ENCODE measurements at places on chromosomes 12 and 14.

DNA sequence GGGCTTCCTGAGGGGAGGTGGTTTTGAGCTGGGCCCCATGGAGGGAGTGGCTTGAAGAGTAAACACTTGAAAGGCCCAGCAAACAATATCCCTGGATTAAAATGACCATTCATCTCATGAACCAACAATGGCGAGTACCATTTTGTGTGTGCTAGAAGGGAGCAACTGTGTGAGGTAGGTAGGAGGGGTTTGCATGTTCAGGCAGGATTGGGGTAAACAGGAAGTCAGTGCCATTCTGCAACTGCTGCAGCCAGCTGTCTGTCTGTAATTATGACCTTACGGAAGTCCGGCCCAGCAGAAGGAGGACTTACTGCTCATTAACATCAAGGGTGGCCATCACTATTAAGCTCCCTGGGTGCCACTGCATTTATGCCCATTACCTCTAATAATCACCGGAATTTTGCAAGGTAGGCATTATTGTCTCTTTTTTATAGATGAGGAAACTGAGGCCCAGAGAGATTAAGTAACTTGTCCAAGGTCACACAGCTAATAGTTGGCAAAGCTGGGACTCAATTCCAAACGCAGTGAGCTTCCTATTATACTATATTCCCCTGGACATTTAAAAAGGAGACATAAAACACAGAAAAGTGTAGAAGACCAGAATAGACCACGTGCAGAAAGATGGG lies 16.6 kb upstream of the IFI27L2 start:
- H3K27me3 ChIP-seq = peaks cover 24% of the 10 kb centered on the region

DNA sequence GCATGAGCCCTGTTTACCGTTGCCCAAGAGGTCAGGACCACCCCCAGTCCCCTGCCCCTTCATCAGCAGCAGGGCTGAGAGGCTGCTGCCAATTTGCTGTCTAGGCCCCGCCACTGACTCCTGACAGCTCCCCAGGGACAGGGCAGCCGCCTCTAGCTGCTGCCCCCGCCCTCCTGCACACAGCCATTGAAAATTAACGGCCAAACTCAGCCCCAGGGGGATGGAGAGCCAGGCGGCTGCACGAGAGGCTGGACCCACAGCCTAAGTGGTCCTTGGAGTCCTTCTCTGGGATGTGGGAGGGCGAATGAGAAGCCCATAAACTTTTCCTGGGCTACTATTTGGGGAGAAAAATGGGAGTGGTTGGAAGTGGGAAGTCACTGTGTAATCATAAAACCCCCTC lies 4.6 kb downstream of the FOXN4 start:
- H3K27me3 ChIP-seq = peaks cover 63% of the 10 kb centered on the region
- peaks cover 2% of the 10 kb centered on the region for H3K4me1 ChIP-seq

GRCh38 chr14:38410442-38410841 lies 154.5 kb upstream of the CLEC14A start:
- H3K27ac ChIP-seq = no peak overlapping the region
- H3K27me3 ChIP-seq = no peaks in the 10 kb centered on the region
- no peaks in the 10 kb centered on the region for H3K36me3 ChIP-seq
- no peak overlapping the region for H3K4me3 ChIP-seq
- H3K4me1 ChIP-seq = no peaks in the 10 kb centered on the region
- DNase-seq = no peak

DNA sequence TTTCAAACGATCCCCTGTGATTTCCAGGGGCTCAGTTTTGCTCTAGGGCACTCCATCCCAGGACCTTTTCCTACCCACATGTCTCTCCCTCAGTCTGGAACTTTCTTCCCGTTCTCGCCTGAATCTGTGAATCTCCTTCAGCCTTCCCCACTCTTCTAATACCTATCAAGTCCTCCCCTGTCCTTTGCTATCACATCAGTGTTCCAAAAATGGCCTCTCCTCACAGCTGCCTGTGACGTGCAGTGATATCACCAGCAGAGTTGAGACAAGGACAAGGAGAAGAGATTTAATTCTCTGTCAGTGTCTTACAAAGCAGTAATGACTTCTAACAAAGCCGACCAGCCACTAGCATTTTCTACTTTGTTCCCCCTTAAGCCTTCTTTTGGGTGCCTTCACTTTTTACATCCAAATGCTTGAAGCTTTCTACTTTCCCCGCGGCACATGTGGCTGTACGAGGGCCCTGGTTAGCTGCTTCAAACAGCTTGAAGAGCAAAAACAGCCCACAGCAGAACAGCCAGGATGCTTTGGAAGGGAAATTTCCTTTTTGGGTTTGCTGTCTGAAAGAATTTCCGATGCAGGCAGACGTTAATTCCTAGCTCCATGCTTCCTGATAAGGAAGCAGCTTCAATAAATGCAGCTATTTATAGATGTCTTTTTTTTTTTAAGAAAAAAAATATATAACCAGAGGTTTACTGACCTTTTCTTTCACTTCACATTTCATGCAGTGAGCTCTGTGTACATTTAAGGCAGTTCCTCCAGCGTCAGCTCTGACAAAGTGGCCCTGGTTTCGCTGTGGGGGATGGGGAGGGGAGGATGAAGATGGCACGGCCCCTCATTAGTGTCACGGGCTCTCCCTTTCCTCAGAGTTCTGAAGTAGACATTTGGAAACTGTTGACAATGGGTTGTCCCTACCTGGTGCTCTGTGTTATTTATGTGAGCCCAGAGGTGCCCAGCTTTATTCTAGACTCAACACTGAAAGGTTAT lies 109.3 kb downstream of the ETV6 start:
- H3K4me1 ChIP-seq = peaks cover 48% of the 10 kb centered on the region
- peak; percentile 80 for DNase-seq
- peaks cover 51% of the 10 kb centered on the region for H3K36me3 ChIP-seq
- no peaks in the 10 kb centered on the region for H3K27me3 ChIP-seq
- H3K27ac ChIP-seq = peak overlapping the region; percentile 95

GRCh38 chr14:24639905-24640304 lies 5.9 kb upstream of the GZMB start:
- DNase-seq = no peak
- no peaks in the 10 kb centered on the region for H3K36me3 ChIP-seq
- H3K27me3 ChIP-seq = no peaks in the 10 kb centered on the region

DNA sequence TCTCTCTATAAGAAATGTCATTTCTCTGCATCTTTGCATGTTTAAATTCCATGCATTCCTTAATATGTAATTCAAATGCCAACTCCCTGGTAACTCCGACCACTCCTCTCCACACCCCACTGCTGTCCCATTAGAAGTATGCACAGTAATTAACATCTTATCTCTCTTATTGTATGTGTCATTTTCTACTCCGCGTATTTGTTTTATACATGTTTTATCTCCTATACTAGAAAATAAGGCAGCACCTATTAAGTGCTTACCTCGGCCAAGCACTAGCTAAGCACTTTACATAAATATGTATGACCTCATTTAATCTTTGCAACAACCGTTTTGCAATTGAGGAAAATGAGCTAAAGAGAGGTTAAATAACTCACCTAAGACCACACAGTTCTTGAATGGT lies 469.8 kb downstream of the BCAT1 start:
- no peak for DNase-seq
- H3K4me1 ChIP-seq = no peaks in the 10 kb centered on the region
- no peak overlapping the region for H3K4me3 ChIP-seq

- H3K4me1 ChIP-seq = no peaks in the 10 kb centered on the region
- H3K36me3 ChIP-seq = peaks cover 17% of the 10 kb centered on the region
- no peak for DNase-seq
- H3K27ac ChIP-seq = no peak overlapping the region
- no peak overlapping the region for H3K4me3 ChIP-seq
- no peaks in the 10 kb centered on the region for H3K27me3 ChIP-seq
Measured at GRCh38 chr14:56299306-56299984, 181.2 kb downstream of the PELI2 start.

DNA sequence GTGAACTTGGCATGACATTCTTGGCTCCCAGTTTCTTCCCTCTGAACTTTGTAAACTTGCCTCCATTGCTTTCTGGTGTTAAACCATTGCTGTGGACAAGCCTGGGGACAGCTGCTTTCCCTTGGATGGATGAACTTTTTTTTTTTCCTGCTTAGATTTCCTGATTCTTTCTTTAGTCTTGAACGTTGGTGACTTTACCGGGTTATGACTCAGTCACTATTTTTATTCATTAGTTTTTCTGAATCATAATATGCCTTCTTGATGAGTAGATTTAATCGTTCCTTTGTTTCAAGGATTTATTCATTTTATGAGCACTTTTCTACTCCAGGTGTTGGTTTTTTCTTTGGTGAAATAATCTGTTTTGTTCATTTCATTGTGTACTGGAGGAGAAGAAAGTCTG lies 155.0 kb upstream of the RTL1 start:
- no peak overlapping the region for H3K27ac ChIP-seq
- H3K4me3 ChIP-seq = no peak overlapping the region
- H3K4me1 ChIP-seq = no peaks in the 10 kb centered on the region
- peaks cover 3% of the 10 kb centered on the region for H3K36me3 ChIP-seq
- no peak for DNase-seq
- peaks cover 23% of the 10 kb centered on the region for H3K27me3 ChIP-seq

DNA sequence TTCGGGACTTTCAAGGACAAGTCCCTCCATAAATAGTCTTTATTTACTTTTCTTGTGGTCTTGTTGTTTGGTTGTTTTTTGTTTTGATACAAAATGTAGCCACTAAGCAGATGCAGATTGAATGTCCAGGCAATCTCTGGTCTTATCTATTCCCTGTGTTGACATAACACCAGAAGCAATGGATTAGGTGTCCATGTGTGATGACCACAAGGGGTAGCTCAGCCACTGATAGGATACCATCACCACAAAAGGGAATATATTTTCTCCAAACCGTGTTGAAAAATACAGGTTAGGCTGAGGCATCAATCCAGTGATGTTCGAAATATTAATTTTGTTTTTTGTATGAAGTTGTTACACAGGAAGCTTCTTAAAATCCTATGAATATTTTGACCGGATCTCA lies 196.3 kb downstream of the EPS8 start:
- no peak overlapping the region for H3K27ac ChIP-seq
- H3K27me3 ChIP-seq = no peaks in the 10 kb centered on the region
- H3K4me3 ChIP-seq = no peak overlapping the region
- peaks cover 17% of the 10 kb centered on the region for H3K4me1 ChIP-seq

All from stimulated activated naive B cell treated with anti-CD40 and anti-IgM and Interleukin-4, amounts not matched to agents 10 μg/mL and 1 μg/mL and 100 μg/mL, for 72 hours (primary cell).